Stimulated activated CD8-positive, alpha-beta memory T cell treated with anti-CD3 and anti-CD28 coated beads, Interleukin-15, amount 100 ng/mL, for 24 hours (primary cell): ENCODE measurements at places on chromosomes 7 and 10.

DNA sequence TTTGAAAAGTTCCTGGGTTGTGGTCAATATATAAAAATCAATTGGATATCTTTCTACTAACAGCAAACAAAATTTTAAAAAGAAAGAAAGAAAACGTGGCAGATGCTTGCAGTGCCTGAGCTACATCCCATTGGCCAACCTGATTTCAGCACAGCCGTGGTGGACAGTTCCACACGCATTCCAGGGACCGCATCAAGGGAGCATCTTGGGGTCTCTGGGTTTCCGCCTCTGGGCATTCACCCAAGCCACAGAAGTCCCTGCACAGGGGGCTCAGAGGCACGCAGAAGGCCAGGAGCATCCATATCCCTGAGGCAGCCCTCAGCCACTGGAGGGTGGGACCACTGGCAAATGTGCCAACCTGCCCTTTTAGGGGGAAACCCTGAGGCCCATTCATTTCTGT, 254.5 kb upstream of the RNF32 start:
- no peak for DNase-seq

- DNase-seq, result no peak
Measured at GRCh38 chr10:3780021-3780770, 4.8 kb downstream of the KLF6 start.

- no peak for DNase-seq
Measured at GRCh38 chr7:40474790-40475680, 340.2 kb downstream of the SUGCT start.

GRCh38 chr7:70000737-70001348, 402.6 kb downstream of the AUTS2 start:
- no peak for DNase-seq

- DNase-seq, result no peak
Measured at GRCh38 chr7:82289889-82290288, 153.7 kb downstream of the CACNA2D1 start.

DNA sequence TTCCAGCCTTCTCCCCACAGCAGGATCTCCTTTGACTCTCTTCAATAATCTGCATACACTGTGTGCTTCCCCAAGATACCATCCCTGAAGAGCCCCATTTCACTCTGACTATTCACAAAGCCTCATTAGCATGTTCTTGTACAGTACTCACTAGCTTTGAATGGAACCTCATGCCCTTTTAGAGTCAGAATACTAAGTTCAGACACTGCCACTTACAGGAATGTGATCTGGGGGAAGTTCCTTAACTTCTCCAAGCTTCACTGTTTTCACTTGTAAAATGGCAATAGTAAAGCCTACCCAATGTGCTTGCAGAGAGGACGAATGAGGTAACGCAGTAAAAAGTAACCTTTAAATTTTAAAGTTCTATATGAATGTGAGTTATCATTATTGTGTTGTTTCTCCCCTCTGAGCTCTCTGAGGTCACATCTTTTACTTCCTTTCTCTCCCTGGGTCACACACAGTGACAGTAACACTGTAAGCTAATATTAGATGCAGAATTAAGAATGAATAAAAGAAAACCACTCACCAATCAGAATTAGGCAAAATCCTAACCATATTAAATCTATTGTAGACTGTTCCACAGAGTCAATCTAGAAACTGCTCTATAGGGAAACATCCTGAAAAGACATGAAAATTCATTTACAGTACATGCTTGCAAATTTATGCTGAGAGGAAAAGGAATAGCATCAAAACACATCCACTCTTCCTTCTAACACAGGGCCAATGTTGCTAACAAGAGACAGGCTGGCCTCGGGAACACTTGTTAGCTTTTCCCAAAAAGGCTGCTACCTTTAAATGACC, 64.2 kb upstream of the IL6 start:
- DNase-seq, result no peak

GRCh38 chr7:151115836-151116418, 29.7 kb downstream of the AGAP3 start:
- DNase-seq, result no peak

DNA sequence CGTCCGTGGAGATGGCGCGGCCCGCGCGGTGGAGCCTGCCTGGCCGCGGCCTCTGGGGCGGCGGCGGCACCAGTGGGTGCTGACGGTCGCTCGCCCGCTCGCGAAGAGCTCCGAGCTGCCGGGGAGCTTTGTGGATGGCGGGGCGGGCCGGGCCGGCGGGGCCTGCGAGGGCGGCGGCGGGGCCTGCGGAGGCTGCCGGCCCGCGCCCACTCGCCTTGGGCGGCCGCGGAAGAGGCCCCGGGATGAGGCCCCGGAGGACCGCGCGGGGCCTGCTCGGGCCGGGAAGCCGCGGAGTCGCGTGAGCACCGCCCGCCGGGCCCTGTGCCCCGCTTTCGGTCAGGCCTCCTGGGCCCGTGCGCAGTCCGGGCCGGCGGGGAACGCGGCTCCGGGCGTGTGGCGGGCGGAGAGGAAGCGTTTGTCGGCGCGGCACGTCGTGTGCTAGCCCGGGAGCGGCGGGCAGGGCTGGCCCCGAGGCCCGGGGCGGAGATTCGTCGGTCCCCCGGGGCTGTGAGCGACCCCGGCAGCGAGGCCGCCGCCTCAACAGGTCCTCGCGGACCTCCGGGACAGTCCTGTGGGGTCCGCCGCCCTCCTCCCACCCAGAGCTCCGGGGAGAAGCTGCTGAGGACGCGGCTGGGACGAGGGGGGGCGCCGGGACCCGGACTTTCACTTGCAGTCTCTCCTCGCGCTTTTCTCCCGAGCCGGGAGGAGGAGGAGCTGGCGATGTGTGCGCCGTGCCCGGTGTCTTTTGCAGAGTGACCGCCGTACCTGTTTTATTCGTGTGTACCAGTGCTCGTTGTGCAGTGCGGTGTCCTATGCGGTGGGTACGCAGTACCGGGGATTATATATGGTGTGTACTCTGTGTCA, 578 bp downstream of the ZMYND11 start:
- DNase-seq, result peak; percentile 30
